ENCODE measurements at places on chromosomes 1 and 21.
A peak's percentile ranks its signal among the peaks of the same experiment; 100 is the strongest.

DNA sequence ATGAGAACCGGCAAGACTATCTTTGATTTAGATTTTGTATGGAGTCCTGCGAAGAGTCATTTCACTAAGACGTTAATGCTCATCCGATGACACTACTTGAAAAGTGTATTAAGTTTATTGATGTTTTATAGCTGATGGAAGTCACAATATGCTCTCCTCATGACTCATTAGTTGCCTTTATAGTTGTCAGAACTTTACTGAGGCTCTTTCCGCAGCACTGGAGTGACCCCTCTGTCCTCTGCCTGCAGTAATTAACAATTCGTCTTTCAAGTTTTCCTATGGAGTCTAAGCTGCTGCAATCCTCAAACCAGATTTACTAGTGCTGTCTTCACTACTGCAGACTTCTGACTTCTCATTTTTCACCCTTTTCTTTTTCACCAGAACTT, 853 bp downstream of the USP16 start:
- no peak for DNase-seq

DNA sequence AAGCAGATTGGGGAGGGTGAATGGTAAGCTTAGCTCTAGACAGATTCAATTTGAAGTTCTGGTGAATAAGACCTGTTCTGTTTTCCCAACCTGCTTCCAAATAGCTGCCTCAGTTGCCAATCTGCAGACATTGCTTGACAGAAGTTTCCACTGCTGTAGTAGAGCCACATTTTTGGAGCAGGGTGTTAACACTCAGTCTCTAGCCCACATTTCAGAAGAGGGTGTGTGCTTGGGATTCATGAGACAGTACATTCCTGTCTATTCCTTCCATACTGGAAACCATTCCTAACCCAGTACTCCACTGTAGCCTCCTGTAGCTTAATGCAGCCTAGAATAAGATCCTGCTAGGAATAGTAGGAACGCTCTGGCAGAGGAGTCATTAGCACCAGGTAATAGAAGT, 450.5 kb downstream of the NUF2 start:
- no peak for DNase-seq

GRCh38 chr21:33897098-33897497, 18.5 kb downstream of the ATP5PO start:
- DNase-seq, result no peak

DNA sequence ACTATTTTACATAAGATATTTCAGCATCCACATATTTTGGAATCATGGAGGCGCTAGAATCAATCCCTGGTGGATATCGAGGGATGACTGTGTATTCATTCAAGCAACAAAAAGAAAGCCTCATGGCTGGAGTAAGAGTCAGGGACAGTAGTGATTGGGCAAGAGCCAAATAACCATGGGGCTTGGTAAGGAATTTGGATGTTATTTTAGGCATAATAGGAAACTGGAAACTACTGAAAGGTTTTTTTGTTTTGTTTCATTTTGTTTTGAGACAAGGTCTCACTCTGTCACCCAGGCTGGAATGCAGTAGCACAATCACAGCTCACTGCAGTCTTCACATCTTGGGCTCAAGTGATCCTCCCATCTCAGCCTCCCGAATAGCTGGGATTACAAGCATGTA, 33.8 kb upstream of the EYA3 start:
- DNase-seq, result peak; percentile 20

DNA sequence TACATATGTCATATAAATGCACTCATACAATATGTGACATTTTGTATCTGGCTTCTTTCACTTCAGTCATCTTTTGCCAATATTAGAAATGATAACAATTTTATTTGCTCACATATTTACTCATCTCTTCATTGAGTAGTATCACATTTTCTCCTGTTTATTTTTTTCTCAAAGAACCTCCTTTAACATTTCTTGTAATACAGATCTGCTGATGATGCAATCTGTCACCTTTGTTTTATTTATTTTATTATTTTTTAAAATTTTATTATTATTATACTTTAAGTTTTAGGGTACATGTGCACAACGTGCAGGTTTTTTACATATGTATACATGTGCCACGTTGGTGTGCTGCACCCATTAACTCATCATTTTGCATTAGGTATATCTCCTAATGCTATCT, 15.8 kb upstream of the TSHB start:
- DNase-seq, result no peak
